ENCODE measurements at places on chromosomes 3 and 15. TPM values are rescaled to one million over a fixed set of nuclear protein-coding genes. Genes with fewer than 3 reads are reported as not detected.
A peak's percentile ranks its signal among the peaks of the same experiment; 100 is the strongest.

ZPLD1 gene
- polyA plus RNA-seq = not detected

MYEF2 gene
- polyA plus RNA-seq = not detected

AGTR1 gene
- not detected for polyA plus RNA-seq

DPPA4 gene
- not detected for polyA plus RNA-seq

SLCO2A1 gene
- 0.12 TPM for polyA plus RNA-seq

STARD9 gene
- polyA plus RNA-seq = not detected

CCK gene
- not detected for polyA plus RNA-seq

USP50 gene
- not detected for polyA plus RNA-seq

LNP1 gene
- 0.26 TPM for polyA plus RNA-seq

NSUN3 gene
- 8.8 TPM for polyA plus RNA-seq

GRCh38 chr3:117150628-117151027 is 441.0 kb downstream of the TUSC7 start:
- no peak for DNase-seq
- no peaks in the 10 kb centered on the region for H3K4me1 ChIP-seq
- H3K27ac ChIP-seq = no peak overlapping the region
- H3K4me3 ChIP-seq = no peak overlapping the region
- no peaks in the 10 kb centered on the region for H3K27me3 ChIP-seq
- H3K36me3 ChIP-seq = no peaks in the 10 kb centered on the region

DNA sequence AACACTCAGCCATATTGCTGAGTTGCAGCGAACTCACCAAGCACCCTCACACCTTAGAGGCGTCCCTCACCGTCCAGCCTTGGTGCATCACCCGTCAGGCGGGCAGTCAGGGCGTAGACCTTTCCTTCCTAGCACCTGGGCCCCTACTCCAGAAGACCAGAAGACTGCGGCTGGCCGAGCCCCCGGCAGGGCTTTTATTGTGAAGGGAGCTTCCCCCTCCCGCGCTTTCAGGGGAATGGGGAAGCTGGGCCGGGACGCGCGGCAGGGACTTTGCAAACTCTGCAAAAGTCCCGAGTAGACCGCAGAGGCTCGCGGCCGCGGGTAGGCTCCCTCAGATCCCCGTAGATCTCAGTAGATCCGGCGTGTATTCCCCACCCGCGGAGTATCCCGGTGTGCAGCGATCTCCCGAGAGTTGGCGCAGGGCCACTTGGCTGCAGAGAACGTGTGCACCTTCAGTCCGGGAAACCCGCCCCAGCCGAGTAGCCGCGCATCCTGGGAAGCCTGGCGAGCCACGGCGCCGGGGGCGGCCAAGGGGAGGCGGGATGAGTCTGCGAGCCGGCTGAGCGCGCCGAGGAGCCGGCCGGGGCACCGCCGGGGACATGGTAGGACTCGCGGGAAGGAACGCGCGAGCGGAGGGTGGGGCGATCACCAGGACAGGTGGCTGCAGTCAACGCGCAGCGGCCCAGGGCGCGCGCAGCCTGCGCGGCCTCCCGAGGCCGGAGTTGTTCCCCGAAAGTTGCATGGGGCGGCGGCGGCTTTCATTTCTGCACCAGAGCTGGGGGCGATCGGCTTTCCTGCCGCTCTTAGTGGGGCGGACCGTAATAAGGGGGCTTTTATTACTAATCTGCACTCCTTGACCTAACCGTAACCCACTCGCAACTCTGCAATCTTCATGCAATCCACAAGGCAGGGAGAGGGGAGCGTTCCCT is at the start of gene GASK1A:
Gene GASK1A (plus strand): TSS at position 268 of the 929 bp plus-strand sequence. CDS start 332 bp downstream, at position 600.
- H3K27ac ChIP-seq = no peak within 1 kb of the TSS
- peak within 1 kb of the TSS; percentile 36 for H3K4me3 ChIP-seq
- peaks cover 11% of the 10 kb centered on the region for H3K4me1 ChIP-seq
- peaks cover 13% of the 10 kb centered on the region for H3K27me3 ChIP-seq
- H3K36me3 ChIP-seq = no peaks in the 10 kb centered on the region

DNA sequence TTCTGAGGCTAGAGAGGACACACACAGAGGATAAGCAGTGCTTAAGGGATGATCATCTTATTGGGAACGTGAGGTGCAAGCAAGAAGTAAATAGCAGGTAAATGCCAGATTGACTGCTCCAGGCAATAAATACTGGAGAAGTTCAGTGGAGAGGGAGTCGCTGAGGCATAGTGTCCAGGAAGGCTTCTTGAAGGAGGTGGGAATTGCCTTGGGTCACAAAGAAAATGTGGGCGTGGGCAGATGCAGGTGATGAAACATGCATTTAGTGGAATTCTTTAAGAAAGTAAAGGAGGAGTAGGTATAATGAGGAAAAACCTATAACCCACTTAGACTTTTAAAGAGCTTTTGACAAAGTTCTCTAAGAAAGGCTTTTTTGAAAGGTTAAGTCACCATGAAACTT is 7.4 kb upstream of the SEMA5B start:
- peaks cover 17% of the 10 kb centered on the region for H3K27me3 ChIP-seq
- no peaks in the 10 kb centered on the region for H3K36me3 ChIP-seq
- DNase-seq = no peak
- no peak overlapping the region for H3K4me3 ChIP-seq
- H3K4me1 ChIP-seq = peaks cover 16% of the 10 kb centered on the region

GRCh38 chr3:133211449-133211848 is 173.3 kb downstream of the TMEM108 start:
- H3K36me3 ChIP-seq = no peaks in the 10 kb centered on the region
- DNase-seq = peak; percentile 24
- H3K4me1 ChIP-seq = peaks cover 24% of the 10 kb centered on the region
- H3K27ac ChIP-seq = no peak overlapping the region
- H3K27me3 ChIP-seq = no peaks in the 10 kb centered on the region
- no peak overlapping the region for H3K4me3 ChIP-seq

GRCh38 chr15:57743424-57743823 is 36.9 kb downstream of the POLR2M start:
- H3K4me1 ChIP-seq = no peaks in the 10 kb centered on the region
- H3K36me3 ChIP-seq = no peaks in the 10 kb centered on the region
- H3K27me3 ChIP-seq = no peaks in the 10 kb centered on the region
- no peak for DNase-seq
- no peak overlapping the region for H3K27ac ChIP-seq

DNA sequence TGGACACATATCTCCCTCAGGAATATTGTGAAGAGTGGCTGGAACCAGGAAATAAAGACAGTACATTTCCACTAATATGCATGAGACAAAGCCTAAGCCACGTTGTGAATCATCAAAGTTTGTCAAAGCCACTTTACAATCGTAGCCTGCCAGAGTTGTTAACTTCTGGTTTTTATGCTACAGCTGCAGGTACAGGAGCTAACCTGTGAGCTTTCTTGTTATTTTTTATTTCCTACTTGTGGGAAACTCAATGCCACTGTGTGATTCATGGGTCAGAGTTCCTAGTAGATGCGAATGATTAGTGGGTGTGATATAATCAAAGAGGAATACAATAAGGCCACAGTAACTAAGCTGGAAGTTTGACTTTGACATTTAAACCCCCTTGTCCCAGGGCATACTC is 44.4 kb upstream of the TEX9 start:
- no peaks in the 10 kb centered on the region for H3K4me1 ChIP-seq
- no peaks in the 10 kb centered on the region for H3K27me3 ChIP-seq
- no peak overlapping the region for H3K4me3 ChIP-seq
- H3K27ac ChIP-seq = no peak overlapping the region

DNA sequence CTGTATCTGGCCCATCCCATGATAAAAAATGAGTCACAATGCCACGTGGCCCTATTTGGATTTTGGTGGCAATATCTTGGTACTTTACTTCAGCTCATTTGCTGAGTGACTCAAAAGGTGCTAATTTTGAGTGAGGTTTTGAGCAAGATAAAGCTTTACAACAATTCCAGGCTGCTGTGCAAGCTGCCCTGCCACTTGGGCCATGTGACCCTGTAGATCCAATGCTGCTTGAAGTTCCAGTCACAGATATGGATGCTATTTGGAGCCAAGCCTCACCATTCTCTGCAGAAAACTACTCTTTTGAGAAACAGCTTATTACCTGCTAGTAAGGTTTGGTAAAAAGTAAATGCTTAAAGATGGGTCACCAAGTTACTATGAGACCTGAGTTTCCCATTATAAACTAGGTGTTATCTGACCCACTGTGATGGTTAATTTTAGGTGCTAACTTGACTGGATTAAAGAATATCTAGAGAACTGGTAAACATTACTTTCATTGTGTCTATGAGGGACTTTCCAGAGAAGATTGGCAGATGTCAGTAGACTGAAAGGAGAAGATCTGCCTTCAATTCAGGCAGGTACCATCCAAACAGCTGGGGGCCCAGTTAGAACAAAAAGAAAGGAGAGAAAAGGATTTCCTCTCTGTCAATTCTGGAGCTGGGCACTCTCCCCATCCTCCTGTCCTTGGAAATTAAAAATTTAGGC is 1083.9 kb downstream of the DIPK2A start:
- no peaks in the 10 kb centered on the region for H3K36me3 ChIP-seq
- no peak for DNase-seq
- H3K27ac ChIP-seq = no peak overlapping the region
- H3K27me3 ChIP-seq = no peaks in the 10 kb centered on the region

DNA sequence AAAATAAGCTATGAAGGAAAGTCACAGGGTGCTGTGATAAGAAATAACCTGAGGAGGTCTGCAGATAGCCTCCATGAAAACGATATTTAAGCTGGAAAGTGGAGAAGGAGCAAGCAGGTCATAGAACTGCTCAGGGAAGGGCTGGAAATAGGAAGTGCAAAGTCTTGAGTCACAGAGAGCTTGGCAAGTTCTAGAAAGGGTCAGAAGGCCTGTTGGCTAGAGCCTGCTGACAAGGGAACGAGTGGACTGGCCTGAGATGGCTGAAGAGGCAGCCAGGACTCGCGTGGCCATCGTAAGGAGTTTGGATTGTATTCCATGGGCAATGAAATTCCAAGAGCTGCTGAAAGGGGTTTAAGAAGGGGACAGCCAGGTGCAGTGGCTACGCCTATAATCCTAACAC is 64.7 kb upstream of the IL12A start:
- no peaks in the 10 kb centered on the region for H3K27me3 ChIP-seq
- no peak overlapping the region for H3K4me3 ChIP-seq
- no peak overlapping the region for H3K27ac ChIP-seq
- peaks cover 62% of the 10 kb centered on the region for H3K4me1 ChIP-seq
- H3K36me3 ChIP-seq = no peaks in the 10 kb centered on the region
- DNase-seq = peak; percentile 60

GRCh38 chr3:21691036-21691435 is 60.0 kb downstream of the ZNF385D start:
- H3K4me3 ChIP-seq = no peak overlapping the region
- no peaks in the 10 kb centered on the region for H3K36me3 ChIP-seq
- DNase-seq = no peak

DNA sequence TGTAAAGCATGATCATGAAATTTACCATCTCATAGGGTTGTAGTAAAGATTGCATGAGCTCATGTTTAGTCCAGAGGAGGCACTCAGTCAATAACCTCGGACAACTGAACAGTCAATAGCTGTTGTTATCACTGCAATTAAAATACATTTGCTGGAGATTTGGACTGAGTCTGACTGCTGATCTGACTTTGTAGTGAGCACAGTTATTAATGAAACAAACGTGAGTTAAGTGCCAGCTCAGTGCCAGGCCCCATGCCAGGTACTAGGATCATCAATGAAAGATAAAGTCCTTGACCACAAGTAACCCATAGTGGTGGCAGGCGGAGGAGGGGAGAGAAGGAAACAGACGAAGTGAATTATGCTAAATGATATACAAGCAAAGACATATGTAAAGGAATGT is 43.7 kb upstream of the PRICKLE2 start:
- H3K4me3 ChIP-seq = no peak overlapping the region
- H3K4me1 ChIP-seq = no peaks in the 10 kb centered on the region
- no peaks in the 10 kb centered on the region for H3K36me3 ChIP-seq
- no peak for DNase-seq

DNA sequence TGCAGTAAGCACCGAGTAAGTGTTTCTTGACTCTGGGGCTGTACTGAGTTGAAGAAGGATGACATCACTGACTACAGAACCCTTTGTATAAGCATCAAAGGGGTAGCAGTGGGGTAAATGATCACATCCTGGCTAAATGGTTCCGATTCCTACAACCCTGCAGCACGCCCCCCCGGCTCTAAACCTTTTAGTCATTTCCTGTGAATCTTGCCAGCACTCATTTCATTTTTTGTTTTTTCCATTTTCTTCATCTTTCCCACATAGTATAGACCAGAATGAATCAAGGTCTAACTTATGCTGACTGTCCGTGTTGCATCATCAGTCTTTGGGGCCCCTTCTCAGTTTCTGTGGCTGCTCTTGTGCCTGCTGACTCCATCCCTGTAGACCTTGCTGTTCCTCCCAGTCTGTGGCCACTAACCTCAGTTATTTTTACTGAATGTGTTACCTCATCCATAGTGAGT is 383.1 kb upstream of the TPRG1 start:
- H3K4me1 ChIP-seq = peaks cover 36% of the 10 kb centered on the region
- DNase-seq = peak; percentile 89
- H3K4me3 ChIP-seq = peak overlapping the region; percentile 26
- H3K27ac ChIP-seq = no peak overlapping the region
- no peaks in the 10 kb centered on the region for H3K27me3 ChIP-seq

GRCh38 chr3:121836064-121836463 is 1.1 kb downstream of the EAF2 start:
- H3K27ac ChIP-seq = peak overlapping the region; percentile 90
- DNase-seq = peak; percentile 25
- peaks cover 18% of the 10 kb centered on the region for H3K4me1 ChIP-seq
- no peaks in the 10 kb centered on the region for H3K27me3 ChIP-seq
- peak overlapping the region; percentile 97 for H3K4me3 ChIP-seq
